Activated CD4-positive, alpha-beta T cell treated with anti-CD3 and anti-CD28 coated beads for 36 hours (primary cell): ENCODE measurements at places on chromosomes 16 and 17. TPM values are rescaled to one million over a fixed set of nuclear protein-coding genes. Genes with fewer than 3 reads are reported as not detected.

DNA sequence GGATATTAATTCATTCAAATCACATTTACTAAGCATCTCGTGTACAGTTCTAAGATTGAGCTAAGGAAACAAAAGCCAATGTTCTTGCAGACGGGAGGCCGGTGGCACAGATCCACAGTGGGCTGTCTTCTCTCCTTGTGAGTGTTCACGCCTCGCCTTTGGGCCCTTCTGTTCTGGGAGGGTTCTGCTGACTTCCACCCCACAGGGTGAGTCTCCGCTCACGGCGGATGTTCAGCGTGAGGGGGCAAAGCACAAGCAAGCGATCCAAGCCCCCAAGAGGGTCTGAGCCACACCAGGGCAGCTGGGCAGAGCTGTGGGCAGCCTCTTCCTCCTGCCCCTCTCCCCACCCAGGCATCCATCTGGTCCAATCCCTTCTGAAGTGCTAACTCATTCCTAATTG lies 84.3 kb upstream of the DOC2B start:
- H3K36me3 ChIP-seq = peaks cover 4% of the 10 kb centered on the region
- DNase-seq = no peak
- no peak overlapping the region for H3K27ac ChIP-seq
- H3K4me1 ChIP-seq = no peaks in the 10 kb centered on the region
- H3K4me3 ChIP-seq = no peak overlapping the region

- H3K27ac ChIP-seq = no peak overlapping the region
- H3K4me3 ChIP-seq = no peak overlapping the region
- no peaks in the 10 kb centered on the region for H3K36me3 ChIP-seq
- DNase-seq = no peak
Measured at GRCh38 chr16:73739049-73739769, 557.4 kb upstream of the PSMD7 start.

GRCh38 chr16:317583-317982 lies 34.6 kb downstream of the PDIA2 start:
- peaks cover 7% of the 10 kb centered on the region for H3K36me3 ChIP-seq
- peak overlapping the region; percentile 47 for H3K27ac ChIP-seq
- no peaks in the 10 kb centered on the region for H3K27me3 ChIP-seq

DNA sequence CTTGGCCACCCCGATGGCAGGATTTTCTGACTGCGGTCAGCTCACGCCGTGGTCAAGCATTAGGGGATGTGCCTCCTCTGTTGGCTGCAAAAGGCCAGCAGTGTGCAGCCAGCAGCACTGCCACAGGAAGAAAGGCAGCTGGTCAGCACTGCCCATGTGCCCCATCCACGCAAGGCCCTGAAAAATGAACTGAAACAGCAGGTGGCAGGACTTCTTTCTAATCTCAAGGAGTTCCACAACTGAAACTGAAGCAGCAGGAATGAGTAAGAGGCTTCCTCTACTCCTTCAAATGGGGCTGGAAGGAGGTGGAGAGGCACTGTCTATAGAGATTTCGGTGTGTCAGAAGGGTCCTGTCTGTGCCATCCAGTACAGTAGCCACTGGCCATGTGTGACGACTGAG lies 3.2 kb downstream of the ZNF500 start:
- no peaks in the 10 kb centered on the region for H3K27me3 ChIP-seq
- H3K36me3 ChIP-seq = peaks cover 29% of the 10 kb centered on the region
- H3K27ac ChIP-seq = no peak overlapping the region
- DNase-seq = no peak
- no peak overlapping the region for H3K4me3 ChIP-seq

- H3K27me3 ChIP-seq = peaks cover 2% of the 10 kb centered on the region
- H3K27ac ChIP-seq = no peak overlapping the region
- no peaks in the 10 kb centered on the region for H3K4me1 ChIP-seq
- DNase-seq = no peak
- H3K4me3 ChIP-seq = no peak overlapping the region
Measured at GRCh38 chr17:43591779-43592562, 45.8 kb upstream of the ETV4 start.

DNA sequence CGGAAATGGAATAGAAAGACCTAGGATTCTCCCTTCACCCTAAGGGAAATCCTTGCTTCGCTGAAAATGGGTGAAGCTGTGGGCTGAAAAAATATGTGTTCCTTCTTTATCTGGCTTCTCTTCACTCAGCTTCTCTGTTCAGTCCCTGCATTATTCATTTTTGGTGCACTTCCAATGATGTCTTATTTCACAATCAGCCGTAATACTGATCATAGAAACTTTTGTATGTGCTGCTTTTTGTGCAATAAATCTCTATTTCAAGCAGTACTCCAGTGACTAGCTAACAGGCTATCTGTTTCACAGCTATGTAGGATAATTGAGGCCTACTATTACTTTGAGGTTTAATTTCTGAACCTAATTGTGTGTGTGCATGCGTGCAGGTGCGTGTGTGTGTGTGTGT lies 144.6 kb downstream of the FOXL1 start:
- H3K27me3 ChIP-seq = peaks cover 10% of the 10 kb centered on the region
- H3K4me1 ChIP-seq = peaks cover 2% of the 10 kb centered on the region
- H3K36me3 ChIP-seq = no peaks in the 10 kb centered on the region
- no peak overlapping the region for H3K27ac ChIP-seq
- DNase-seq = no peak

- H3K36me3 ChIP-seq = peaks cover 9% of the 10 kb centered on the region
- DNase-seq = peak; percentile 68
- H3K27me3 ChIP-seq = no peaks in the 10 kb centered on the region
- H3K4me1 ChIP-seq = peaks cover 28% of the 10 kb centered on the region
- peak overlapping the region; percentile 85 for H3K27ac ChIP-seq
- H3K4me3 ChIP-seq = peak overlapping the region; percentile 10
Measured at GRCh38 chr17:28738680-28739384, 5.0 kb upstream of the TRAF4 start.

DNA sequence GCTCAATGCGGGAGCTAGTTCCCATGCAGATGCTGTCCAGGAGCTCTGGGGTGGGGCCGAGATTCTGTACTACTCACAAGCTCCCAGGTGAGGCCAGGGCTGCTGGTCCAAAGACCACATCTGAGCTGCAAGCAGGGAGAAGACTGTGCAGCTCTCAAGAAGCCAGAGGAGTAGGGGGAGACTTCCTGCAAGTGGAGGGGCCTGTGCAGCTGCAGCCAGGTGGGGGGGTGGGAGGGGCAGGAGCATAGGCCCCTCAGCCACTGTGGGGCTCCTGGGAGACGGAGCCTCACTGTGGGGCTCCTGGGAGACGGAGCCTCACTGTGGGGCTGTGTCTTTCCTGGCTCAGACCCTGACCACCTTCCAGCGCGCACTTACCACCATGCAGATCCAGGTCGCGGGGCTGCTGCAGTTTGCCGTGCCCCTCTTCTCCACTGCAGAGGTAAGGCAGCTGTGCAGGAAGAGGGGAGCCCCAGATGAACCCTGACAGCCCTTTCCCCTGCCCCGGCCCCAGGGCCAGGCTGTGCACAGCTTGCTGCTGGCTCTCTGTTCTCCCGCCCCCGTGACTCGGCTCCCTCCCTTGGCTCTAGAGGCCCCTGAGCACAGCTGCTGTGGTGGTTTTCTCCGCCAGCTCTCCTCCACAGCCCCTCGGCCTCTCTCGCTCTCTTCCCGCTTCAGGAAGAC lies 24.3 kb upstream of the DNAI2 start:
- H3K27me3 ChIP-seq = no peaks in the 10 kb centered on the region
- H3K36me3 ChIP-seq = no peaks in the 10 kb centered on the region
- H3K27ac ChIP-seq = no peak overlapping the region
- H3K4me1 ChIP-seq = no peaks in the 10 kb centered on the region
- H3K4me3 ChIP-seq = no peak overlapping the region

DNA sequence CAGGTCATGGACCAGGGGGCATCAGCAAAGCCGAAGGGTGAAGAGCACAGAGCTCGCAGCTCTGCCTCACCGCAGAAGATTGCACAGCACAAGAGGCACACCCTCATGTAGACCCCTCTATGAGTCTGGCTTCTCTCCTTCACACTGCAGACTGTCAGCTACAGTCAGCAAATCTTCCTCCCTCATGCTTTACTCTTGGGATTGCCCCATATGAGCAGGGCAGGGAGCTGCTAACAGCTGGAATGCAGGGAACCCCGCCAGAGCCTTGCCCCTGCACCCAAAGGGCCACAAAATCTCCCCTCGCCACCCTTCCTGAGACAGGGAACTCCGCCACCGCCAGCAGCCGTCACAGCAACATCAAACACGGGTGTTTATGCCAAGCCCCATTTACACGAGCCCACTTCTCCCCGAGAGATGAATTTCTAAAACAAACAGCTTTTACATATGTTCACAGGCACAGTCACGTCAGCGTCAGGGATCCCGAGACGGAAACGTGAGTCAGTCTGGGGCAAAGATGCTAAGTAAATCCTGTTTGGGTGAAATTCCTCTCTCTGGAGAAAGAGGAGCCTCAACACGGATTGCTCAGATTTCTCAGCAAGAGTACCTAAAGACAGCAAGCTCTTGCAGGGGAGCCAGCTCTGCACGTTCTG lies 121.9 kb downstream of the CDYL2 start:
- no peak overlapping the region for H3K4me3 ChIP-seq
- H3K4me1 ChIP-seq = peaks cover 7% of the 10 kb centered on the region
- DNase-seq = no peak
- no peak overlapping the region for H3K27ac ChIP-seq
- no peaks in the 10 kb centered on the region for H3K27me3 ChIP-seq

- no peaks in the 10 kb centered on the region for H3K36me3 ChIP-seq
- no peaks in the 10 kb centered on the region for H3K4me1 ChIP-seq
- no peak for DNase-seq
Measured at GRCh38 chr17:72407931-72408330, 287.1 kb downstream of the SOX9 start.

DNA sequence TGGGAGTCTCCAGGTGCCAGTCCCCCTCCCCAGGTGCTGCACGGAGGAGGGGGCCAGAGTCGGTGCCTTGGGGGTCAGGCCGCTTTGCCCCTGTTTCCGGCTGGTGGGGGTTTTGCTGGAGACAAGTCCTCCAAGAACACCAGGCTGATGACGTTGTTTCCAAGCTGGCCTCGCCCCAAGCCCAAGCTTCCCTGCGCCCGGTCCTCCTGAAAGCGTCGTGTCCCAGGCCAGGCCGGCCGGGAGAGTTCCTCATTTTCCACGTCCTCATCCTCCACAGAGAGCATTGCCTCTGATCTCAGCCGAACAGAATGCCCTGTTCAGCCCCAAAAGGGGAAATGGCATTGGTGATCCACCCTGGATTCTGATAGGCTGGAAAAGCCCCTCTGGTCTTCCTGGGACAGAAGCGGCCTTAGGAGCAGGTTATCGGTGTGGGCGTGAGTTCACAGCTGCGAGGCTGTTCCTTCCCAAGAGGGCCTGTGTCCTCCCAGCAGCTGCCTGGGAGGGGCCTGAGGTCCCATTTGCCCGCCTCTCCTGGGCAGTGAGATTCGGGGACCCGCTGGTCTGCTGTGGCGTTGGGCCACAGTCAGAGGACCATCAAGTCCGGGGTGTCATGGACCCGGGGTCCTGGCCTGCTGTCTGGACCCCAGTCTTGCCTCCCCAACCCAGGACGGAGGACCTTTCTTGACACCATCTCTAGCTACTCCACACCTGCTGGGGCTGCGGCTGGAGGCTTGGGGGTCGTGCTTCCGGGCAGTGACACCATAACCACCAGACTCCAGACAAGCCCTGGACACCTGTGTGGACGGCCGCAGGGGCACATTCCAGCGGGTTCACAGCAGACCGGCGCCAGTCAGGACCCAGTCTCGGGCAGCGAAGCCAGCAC lies 7.1 kb downstream of the SOX8 start:
- H3K27me3 ChIP-seq = no peaks in the 10 kb centered on the region
- H3K27ac ChIP-seq = no peak overlapping the region
- no peak for DNase-seq

DNA sequence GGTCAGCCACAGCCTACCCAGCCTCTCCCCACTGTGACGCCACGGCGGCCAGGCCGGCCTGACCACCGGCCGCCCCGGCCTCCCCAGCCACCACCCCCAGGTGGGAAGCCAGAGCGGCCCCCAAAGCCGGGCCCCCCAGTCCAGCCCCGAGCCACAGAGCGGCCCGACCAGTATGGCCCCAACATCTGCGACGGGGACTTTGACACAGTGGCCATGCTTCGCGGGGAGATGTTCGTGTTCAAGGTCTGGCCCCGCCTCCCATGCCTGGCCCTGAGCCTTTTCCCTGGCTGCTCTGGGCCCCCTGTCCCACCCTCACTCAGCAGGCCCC lies 16.0 kb downstream of the MMP15 start:
- no peak for DNase-seq
- H3K4me1 ChIP-seq = no peaks in the 10 kb centered on the region
- no peak overlapping the region for H3K4me3 ChIP-seq
- no peaks in the 10 kb centered on the region for H3K36me3 ChIP-seq

DNA sequence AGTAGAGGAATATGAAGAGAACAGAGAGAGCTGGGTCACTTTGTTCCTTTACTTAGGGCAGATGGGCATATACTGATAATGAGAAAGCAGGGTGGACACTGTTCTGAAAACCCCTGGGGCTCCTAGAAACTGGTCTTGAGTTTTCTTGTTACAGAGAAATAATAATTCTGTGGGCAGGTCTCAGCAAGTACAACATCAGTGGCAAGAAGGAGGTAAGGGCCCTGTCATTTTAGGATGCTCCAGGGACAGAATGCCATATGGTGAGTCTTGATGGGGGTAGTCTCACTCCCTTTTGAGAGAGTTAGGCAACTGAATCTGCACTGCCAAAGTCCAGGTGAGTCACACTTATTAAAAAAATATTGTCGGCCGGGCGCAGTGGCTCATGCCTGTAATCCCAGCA lies 102.3 kb downstream of the KCNJ2 start:
- no peaks in the 10 kb centered on the region for H3K4me1 ChIP-seq
- no peak for DNase-seq
- H3K4me3 ChIP-seq = no peak overlapping the region
- H3K27ac ChIP-seq = no peak overlapping the region
- no peaks in the 10 kb centered on the region for H3K36me3 ChIP-seq

DNA sequence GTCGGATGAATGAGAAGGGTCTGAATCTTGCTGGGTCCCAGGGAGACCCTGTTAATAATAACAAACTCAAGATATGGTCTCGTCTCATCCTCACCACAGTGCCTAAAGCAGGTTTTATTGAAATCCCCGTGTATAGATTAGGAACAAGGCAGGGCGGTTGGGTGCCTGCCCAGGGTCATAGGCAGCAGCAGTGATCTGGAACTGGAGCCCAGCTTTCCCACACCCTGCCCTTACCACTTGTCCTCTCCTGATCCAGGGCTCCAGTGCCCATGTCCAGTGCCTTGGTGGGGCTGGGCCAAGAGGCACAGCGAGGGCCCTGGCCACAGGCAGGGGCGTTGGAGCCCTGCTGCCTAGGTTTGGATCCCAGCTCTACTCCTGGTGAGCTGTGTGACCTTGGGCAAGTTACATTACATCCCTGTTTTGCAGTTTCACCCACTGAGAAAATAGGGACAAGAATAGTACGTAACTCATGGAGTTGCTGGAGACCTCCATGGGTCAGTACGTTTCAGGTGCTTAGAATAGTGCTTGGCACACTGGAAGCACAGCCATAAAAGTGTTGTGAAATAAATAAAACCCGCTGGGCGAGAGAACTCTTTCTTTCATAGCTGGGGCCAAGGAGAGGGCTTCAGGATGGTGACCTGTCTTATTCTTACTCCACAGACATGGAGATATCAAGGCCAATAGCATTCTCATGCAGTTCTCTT lies 13.9 kb downstream of the SOCS3 start:
- no peak for DNase-seq
- no peak overlapping the region for H3K27ac ChIP-seq
- H3K27me3 ChIP-seq = no peaks in the 10 kb centered on the region
- H3K4me1 ChIP-seq = peaks cover 73% of the 10 kb centered on the region
- no peaks in the 10 kb centered on the region for H3K36me3 ChIP-seq

Gene NOL3
- total RNA-seq = 15.5 TPM

Gene MT1H
- 0.61 TPM for total RNA-seq

Gene CACNG4
- total RNA-seq = not detected

Gene TANC2
- 5.0 TPM for total RNA-seq

Gene CD300A
- total RNA-seq = 5.8 TPM

Gene SRL
- total RNA-seq = not detected
